Putamen (tissue), 1 donor: ENCODE measurements at places on chromosomes 12 and 14.

DNA sequence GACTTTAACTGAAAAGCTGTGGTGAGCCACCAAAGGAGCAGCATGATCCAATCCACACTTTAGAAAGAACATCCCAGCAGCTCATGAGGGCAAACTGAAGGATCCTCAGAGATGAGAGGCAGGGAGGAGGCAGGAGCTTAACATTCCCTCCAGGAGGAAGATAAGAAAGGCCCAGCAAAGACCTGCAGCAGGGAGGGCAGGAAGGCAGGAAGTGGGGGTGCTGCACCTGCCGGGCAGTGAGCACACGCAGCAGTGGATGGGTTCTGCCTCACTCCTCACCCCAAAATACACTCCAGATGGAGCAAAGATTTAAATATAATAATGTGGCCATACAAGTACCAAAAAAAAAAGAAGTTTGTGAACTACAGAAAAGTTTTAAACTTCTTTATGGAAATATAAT lies 48.4 kb downstream of the GCH1 start:
- no peak for DNase-seq

- no peak for DNase-seq
These were observed 24.6 kb downstream of the TMED10 start for GRCh38 chr14:75151851-75152250.

GRCh38 chr14:94291906-94292525 lies 1.1 kb downstream of the SERPINA10 start:
- DNase-seq, result no peak

DNA sequence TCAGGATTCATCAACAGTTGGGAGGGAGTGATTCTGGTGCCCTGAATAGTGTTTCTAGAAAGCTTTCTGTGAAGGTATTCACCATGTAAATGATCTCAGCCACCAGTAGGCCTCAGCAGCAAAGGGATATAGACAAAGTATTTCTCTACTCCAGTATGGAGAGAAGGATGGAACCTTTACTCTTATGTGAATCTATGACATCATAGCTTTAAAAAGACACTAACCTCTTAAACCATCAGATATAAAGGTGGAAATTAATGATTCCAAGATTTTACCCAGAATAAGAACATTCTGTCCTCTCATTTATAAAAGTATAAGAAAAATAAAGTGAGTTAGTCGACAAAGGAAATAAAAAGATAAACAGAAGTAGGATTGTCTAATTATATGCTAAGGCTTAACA lies 4.6 kb downstream of the GPR65 start:
- DNase-seq, result no peak

- no peak for DNase-seq
These were observed 183.2 kb downstream of the PPM1H start for GRCh38 chr12:62751810-62752155.

GRCh38 chr14:53743371-53743770 lies 213.3 kb downstream of the BMP4 start:
- no peak for DNase-seq

- no peak for DNase-seq
These were observed 59.0 kb downstream of the FERMT2 start for GRCh38 chr14:52891800-52892199.

DNA sequence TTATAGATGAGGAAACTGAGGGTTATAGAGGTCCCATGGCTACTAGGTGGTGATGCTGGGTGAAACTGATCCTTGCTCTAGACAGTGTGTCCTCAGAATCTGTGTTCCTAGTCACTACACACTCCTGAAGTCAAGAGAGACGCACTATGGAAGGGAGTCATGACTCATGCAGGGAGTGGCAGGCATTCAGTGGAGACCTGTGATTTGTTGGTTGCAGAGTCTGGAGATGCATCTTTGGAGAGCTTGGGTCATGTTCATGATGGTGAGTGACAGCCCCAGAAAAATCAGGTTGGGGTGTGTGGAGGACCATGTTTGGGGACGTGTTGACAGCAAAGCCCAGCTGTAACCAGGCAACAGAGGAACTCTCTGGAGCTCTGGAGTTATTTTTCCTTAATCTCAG lies 38.0 kb upstream of the FBXO21 start:
- no peak for DNase-seq

GRCh38 chr12:114679942-114680341 lies 4.0 kb downstream of the TBX3 start:
- DNase-seq, result no peak

- no peak for DNase-seq
These were observed 10.6 kb upstream of the DNAL1 start for GRCh38 chr14:73634011-73634833.

- DNase-seq, result no peak
These were observed 3.6 kb downstream of the ALKBH2 start for GRCh38 chr12:109089683-109090082.

GRCh38 chr12:14771651-14772137 lies 31.6 kb downstream of the WBP11 start:
- no peak for DNase-seq

DNA sequence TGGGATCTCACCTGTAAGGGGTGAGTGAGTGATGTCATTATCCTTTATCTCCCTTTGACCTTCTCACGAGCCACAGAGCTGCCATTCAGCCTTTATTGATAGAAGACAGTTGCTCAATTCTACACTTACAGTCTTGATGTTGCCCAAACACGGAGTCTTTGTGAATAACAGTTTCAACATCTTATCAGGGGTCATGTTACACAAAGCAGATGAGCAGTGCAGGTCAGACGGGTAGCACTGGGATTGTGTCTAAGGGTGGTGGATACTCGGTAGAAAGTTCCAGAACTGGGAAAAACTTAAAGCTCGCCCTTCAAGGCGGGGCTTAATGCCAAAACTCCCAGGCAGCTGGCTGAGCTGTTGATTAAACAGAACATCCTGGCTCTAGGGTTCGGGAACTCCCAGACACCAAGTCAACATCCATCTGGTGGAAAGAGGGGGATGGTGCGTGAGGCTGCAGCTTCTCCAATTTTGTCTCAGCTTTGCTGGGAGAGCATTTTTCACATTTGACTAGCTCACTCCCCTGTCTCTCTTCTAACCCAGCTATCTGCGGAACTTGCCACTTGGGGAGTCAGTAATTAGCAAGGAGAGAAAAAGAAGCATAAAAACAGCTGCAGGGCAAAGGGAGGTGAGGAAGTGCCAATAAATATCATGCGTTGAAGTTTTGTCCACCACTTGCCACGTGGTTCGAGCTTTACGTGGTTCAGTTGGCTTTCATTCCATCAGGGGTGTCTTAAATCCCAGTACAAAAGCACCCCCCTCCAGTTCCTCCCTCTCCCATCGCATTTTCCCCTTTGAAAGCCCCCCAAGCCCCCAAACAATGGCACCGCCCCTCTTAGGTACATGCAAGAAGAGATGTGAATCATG lies 31.0 kb downstream of the FOXN4 start:
- DNase-seq, result no peak

DNA sequence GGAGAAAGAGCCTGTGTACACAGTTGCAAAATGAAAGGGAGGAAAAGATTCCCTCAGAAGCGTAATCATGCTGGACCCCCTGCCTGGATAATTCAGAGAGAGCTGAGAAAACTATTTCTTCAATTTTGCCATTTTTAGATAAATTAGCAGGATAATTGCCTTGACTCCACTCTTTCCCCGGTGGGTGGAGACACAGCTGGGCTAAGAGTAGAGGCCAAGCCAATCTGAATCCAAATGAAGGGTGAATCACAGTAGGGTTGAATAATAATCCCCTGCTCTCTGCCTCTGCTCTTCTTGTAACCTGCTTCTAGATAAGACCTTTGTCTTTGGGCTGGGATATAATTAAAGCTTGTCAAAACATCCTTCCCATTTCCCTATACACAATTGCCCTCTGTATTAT lies 150.1 kb downstream of the CAPZA3 start:
- DNase-seq, result no peak

- DNase-seq, result no peak
These were observed 2.3 kb downstream of the ARHGDIB start for GRCh38 chr12:14959126-14959440.

DNA sequence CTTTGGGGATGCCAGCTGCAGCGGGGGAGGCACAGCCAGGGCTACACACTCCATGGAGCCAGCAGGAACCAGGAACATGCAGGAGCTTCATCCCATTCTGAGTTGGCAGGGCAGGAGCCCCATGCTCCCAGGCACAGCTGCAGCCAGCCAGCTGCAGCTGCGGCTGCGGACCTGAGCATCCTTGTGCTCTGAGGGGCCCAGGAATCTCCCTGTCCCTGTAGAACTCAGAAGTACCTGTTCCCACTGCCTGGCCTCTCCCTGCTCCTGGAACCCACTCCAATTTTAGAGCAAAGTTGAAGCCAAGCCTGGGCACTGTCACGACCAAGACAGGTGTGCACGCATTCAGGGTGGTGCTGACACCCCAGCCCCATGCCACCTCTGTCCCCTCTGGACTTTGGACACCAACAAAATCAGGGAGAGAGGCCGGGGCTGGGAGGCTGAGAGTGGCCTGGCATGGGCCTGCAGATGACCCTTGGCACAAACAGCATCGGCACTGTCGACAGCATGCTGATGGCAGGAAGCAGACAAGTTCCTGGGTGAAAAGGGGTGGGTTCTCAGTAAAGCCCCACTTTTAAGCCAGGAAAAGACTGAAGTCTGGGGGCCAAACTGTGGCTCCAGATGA lies 257.3 kb upstream of the LRFN5 start:
- no peak for DNase-seq

DNA sequence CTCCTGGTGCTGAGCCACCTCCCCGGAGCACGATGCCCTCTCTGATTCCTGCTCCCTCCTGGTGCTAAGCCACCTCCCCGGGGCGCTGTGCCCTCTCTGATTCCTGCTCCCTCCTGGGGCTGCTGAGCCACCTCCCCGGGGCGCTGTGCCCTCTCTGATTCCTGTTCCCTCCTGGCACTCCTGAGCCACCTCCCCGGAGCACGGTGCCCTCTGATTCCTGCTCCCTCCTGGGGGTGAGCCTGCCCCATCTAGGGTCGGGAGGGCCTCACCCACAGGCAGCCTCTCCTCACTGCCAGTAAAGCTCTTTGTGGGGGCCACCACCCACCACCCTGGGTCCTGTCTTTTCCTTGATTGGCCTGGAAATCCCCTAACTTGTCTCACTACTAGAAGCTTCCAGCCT lies 327.6 kb upstream of the SFSWAP start:
- DNase-seq, result no peak

DNA sequence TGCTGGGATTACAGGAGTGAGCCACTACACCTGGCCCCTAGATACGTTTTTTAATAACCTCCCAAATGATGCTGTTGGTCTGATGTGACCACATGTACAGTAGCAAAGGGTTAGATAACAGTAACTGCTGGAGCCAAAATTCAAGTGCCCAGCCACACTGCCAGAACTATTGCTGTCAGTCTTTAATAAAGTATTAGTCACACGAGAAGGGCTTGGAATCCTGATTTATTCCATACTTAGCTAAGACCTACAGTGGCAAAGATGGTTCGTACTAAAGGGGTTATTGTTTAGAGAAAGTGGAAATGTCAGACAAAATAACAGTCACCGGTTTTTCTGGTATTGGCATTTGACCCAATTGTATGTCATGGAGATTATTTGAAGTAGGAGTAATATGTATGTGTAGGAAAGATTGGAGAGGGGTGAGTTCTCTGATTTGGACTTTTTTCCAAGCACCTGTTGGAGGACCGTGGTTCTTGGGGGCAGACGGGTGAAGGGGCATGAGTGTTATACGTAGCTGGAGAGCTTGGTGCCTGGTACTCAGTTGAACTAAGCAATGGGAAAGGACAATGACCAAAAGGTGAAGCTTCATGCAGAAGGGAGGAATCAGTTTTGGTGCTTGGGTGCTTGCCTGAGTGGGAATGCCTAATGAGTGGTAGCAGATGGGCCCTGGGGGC lies 9.7 kb downstream of the TUBA1C start:
- no peak for DNase-seq

DNA sequence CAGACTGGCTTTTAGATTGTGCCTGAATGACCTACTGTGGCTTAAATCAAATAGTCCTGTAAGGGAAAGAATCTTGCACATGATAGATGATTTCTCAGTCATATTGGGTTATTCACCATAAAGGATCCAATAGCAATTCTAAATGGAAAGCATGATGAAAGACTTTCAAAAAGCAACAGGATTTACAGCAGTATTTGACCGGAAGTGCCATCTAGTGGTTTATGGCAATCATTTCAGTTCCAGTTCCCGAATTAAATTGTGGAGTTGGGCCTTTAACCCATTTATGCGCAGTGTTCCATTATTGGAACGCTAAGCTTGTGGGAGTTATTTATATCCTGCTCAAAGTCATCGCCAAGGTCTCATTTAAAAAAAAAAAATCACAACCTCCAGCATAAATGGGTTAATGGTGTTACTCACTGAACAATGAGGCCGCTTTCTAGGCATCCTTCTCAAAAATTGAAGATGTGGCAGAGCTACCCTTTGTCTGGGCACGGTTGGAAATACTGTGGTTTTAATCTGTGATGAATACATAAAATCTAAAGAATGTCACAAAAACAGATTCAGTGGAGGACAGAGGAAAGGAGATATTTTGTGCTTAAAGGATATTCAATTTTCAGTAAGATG lies 60.8 kb upstream of the REP15 start:
- DNase-seq, result peak; percentile 61

- DNase-seq, result no peak
These were observed 1.1 kb upstream of the TRAF3 start for GRCh38 chr14:102775855-102776760.

DNA sequence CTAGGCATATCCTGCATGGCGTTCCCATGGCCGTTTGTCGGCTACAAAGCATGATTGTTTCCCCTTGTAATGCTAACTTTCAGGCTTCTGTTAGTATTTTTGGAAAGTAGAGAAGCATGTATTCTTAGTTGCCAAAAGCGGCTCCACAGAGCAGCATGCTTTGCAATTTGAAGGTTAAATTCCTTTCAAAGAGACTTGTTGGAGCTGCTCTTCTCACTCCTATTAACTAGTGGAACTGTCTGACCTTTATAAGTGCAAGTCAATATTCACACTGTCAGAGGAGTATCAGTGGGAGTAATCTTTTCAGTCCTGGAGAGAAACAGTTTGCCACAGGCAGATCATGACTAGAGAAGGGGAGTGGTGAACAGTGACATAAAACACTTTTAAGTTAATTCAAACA lies 656.1 kb upstream of the NOVA1 start:
- DNase-seq, result no peak

GRCh38 chr12:6538420-6539313 lies 4.3 kb downstream of the GAPDH start:
- no peak for DNase-seq

DNA sequence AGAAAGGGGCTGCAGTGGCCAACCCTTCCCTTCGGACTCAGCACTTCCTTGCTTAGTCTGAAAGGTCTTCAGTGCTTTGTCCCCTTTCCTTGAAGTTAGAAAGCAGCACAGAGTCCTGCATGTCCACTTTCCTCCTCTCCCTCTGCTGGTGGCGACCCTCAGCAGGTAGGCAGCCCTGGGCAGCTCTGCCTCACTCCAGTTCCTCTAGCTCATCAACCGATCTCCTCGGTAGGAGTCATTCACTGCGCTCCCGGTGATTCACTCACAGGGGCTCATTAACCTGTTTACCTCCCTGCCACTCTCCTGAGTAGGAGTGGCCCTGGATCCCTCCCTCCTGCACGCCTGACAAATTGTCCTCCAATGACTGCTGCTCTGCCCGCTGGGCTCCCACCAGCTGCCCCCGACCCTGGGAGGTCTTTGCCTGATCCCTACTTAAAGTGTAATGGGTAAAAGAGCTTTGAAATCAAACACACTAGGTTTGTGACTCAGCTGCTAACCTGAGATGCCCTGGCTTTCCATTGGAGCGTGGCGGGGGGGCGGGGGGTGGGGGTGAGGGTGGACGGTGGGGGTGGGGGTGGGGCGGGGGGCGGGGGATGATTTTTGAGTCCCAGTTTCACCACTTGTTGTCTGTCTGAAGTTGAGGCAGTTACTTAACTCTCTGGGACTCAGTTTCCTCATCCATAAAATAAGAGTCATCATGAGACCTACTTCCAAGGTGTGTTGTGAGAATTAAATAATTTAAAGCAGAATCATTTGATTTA lies 4.2 kb downstream of the SCNN1A start:
- no peak for DNase-seq

GRCh38 chr12:3628629-3629028 lies 124.3 kb downstream of the CRACR2A start:
- no peak for DNase-seq
